Hepatocyte (in vitro differentiated cells): ENCODE measurements at places on chromosomes 12 and 14.

DNA sequence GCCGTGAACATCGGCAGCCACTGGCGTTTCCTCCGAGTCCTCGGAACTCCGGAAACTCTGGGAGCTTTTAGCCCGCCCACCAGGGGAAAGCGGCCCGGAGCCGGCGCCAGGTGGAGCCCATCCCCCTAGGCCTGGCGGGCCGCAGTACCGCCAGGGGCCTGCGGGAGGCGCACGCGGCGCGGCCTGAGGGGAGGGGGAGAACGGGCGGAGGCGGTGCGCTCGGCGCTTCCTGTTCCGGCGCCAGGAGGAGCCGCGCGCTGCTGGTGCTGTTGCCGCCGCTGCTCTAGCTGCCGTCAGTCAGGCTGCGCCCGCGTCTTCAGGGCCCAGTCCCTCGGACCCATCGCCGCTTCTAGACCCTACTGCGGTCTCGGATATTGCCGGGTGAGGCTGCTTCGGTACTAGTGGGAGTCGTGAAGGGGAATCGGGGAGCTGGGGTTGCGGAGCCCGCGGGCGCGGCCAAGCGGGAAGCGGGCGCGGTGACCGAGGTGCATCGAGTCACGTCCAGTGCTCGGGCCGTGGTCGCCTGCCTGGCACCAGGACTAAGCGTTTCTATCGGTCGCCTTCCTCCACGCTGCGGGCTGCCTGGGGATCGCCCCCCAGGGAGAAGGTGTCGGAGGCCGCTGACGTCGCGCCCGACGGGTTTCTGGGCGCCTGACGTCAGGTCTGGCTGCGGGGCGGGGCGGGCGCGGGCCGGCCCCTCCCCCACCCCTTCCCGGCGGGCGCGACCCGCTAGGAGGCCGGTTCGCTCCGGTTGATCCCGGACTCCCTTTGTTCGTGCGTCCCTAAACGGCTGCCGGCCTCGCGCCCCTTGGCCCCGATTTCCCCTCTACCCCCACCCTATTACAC is at the start of gene MAPK1IP1L:
TSS of gene MAPK1IP1L (plus strand) at position 225 of the 846 bp plus-strand sequence. CDS start 10,037 bp downstream, outside the sequence.
- peak; percentile 96 for DNase-seq

- DNase-seq = no peak
Measured at GRCh38 chr12:31218203-31219025, 107.5 kb downstream of the SINHCAF start.

GRCh38 chr14:33555710-33556350 is 395.0 kb downstream of the EGLN3 start:
- DNase-seq = no peak

DNA sequence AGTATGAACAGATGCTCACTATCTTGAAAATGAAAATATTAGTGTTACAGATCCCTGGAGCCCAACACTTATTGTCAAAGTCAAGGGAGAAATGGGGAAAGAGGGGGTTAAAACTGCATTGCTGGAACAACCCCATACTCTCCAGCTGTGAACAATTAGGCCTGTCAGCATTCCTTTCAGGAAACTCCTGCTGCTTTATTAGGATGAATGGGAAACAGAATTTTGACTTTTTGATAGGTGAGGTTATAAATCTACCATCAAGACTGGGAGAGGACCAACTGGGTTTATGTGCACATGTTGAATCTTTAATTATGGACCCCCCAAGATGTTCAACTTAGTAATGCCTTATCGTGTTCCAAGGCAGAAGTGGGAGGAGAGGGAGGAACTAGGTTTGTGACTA is 85.0 kb downstream of the TMTC1 start:
- no peak for DNase-seq

- DNase-seq = no peak
Measured at GRCh38 chr12:123465084-123465483, 7.1 kb downstream of the SNRNP35 start.

DNA sequence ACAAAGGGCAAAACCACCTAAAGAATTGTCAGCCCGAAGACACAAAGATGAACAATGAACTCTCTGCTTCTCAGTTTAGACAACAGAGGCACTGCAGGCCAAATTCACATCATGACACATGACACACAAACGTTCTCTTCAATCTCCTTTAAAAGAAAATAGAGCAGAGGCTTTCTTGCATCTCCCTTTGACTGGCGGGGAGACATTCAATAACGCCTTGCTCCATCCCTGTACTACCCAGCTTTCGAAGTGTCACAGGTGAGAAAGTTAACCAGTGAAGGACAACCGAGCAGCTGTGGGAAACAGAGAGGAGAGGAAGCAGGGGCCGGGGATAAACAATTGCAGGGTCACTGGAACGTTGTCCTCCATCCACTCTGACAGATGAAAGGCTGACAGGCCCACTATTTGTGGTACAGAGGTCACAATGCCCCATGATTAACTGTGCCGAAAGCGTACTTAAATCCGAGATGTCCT is 130.8 kb downstream of the PHLDA1 start:
- no peak for DNase-seq

DNA sequence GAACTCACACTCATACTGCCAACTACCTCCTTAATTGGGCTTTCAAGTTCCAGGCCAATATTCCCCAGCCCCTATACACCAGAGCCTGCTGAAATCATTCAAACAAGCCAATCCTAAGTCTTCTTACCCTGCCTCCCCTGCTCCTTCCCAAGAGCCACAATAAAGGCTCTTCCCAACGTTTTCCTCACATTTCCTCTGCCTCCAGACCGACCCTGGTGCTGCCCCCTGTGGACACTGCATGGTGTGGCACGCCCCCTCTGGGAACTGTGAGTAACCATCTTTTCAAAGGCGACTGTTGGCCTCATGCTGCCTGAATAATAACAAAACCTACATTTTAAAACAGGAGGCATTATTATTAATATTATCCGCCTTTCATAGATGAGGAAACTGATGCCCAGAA is 111.6 kb upstream of the NOS1 start:
- peak; percentile 18 for DNase-seq

DNA sequence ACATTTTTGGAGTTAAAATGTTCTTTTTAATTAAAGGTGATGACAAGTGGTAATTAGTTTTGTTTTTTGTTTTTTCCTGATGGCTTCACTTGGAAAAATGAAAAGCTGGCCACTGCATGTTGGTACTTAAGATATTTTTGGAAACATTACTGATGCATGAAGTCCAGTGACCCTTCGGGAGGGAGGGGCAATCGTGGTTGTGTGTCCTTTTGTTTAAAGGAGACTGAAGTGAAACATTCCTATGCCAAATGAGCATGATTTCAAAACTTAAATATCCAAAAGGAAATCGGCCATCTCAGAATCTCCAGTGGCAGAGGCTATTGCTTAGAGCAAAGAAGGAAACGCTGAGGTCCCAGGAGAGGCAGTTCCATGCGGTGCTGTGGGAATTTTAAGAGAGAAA is 20.1 kb downstream of the LTBP2 start:
- DNase-seq = no peak

- no peak for DNase-seq
Measured at GRCh38 chr12:57343703-57344378, 87.0 kb downstream of the R3HDM2 start.

DNA sequence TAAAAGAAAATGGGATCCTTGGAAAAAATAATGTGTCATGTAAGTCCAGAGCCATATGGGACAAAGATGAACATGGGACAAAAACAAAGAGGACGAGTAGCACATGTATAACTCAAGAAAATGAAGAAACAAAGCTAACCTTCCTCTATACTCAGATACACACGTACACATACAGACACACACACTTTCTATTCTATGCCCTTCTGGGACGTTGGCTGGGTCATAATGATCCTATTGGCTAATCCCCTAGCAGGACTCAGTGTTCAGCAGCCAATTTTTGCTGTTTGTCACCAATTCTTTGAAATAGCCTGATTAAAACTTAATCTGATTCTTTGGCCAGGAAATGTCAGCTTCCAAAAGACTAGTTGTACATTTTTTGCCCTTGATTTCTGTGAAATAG is 189.4 kb upstream of the FOXG1 start:
- DNase-seq = no peak

DNA sequence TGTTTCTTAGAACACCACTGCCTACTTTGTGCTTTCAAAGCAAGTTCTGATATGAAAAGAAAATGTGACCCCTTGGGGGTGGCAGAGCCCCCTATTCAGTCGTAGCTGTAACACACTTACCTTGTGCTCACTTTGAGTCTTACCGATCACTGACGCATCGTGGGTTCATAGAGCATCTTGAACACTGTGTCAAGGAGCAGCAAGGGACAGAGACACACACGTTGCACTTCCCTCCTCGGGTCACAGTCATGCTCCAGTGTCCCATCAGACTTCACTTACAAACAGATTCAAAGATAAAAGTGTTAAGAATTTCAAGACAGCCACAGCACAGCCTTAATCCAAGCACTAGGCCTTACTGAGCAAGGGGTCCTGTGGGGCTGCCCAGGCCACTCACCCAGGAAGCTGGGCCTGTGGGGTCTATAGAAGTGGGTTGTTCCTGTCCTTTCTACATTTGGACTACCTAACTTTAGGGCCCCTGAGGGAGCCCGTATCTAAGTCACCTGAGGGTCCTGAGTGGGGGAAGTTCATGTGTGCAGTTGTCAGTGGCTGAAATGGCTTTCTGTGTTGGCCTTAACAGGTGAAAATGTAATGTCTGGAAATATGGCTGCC is 75.4 kb upstream of the BDKRB2 start:
- no peak for DNase-seq

GRCh38 chr14:36443374-36443773 is 76.7 kb downstream of the NKX2-1 start:
- DNase-seq = no peak

GRCh38 chr14:88348546-88348945 is 25.5 kb upstream of the KCNK10 start:
- no peak for DNase-seq

- no peak for DNase-seq
Measured at GRCh38 chr14:66389481-66389880, 96.7 kb upstream of the CCDC196 start.

- DNase-seq = no peak
Measured at GRCh38 chr12:118166946-118167345, 31.0 kb downstream of the PEBP1 start.

DNA sequence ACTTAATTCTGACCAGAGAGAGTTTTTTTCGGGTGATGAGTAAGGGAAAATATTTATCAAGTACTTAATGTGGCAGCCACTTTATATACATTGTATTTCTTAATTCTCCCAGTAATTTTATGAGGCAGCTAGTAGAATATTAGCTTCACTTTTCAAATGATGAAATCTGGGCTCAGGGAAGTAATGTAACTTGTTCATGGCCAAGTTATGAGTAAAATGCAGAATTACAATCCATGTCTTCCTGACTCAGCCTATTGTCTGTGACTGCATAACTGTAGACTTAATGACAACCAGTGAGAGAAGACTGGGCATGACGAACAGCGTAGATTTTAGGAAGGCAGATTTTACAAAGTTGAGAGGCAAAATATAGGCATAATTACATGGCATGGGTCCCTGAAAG is 106.7 kb upstream of the MIS18BP1 start:
- DNase-seq = no peak

- DNase-seq = no peak
Measured at GRCh38 chr12:19945559-19946435, 422.5 kb upstream of the PDE3A start.

- DNase-seq = no peak
Measured at GRCh38 chr12:39386335-39386734, 56.6 kb downstream of the KIF21A start.

GRCh38 chr12:50927356-50927755 is 25.0 kb upstream of the HIGD1C start:
- no peak for DNase-seq

DNA sequence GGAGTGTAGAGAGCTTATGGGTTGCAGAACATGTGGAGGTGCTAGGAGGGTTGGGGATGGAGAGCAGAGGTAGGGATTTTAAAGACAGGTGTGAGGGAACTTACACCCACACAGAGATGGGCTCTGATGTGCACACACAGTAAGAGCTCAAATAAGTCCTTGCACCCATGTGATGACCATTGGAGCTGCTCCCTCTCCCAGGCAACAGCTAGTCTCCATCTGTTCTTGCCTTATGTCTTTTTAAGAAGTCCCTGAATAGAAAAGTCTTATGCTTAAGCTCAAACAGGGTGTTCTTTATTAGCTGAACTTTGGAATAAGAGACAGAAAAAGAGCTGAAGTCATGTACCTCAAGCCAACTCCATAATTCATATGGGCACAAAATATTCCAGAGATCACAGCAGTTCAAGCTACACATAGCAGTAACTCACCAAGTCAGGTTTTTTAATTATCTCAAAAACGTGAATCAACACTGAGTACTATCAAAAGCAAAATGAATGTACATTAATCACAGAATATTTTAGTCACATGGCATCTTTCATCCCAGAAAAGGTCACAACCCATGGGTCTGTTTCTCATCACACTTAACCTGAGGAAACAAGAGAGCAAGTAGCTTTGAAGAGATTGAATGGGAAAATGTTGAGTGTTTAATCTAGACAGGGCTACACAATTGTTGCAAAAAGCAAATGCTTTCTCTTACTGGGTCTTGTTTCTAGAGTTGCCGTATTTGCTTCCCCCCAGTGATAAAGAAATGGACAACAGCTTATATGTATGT is 1513.6 kb upstream of the SEL1L start:
- DNase-seq = no peak

GRCh38 chr14:103095210-103095778 is 769 bp downstream of the EXOC3L4 start:
- no peak for DNase-seq

DNA sequence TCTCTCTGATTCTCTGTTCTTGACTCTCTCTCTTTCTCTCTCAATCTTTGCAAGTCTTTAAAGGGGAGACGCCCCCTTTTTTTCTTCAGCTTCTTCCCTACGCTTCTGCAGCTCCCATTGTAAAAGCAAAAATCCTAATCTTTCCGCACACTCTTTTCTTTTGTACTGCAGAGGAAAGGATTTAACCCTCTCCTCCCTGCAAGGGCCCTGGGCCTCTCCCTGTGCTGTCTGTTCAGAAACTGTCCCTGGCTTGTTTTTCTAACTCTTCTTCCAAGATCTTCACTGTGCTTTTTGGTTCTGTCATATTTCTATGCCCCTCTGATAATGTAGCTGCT is 10.9 kb upstream of the SALL2 start:
- DNase-seq = no peak

- DNase-seq = peak; percentile 83
Measured at GRCh38 chr12:119179335-119180021, 747 bp downstream of the HSPB8 start.

DNA sequence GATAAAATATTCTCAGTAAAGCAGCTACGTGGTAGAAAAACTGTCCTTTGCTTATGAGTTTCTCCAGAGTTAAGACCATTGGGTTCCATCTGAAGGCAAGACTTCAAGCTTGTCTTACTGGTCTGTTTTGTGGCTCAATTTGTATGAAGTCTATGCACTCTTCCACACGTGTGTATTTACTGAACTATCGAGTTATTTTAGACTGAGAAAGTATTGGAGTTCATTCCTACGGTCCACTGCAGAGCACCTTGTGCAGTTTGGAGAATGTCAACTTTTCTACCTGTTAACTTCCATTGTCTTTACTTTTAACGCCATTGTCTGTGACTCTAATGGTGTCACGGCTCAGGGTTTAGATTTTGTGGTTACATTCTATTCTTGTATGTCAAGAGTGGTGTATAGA is 3.7 kb downstream of the HIF1A start:
- DNase-seq = no peak
